Bronchial epithelial cell (primary cell): ENCODE measurements at places on chromosomes 7 and 10.

- peak; percentile 35 for DNase-seq
Observed at GRCh38 chr10:126521399-126521798, 133.1 kb upstream of the ADAM12 start.

- no peak for DNase-seq
Observed at GRCh38 chr7:105910172-105910571, 33.8 kb upstream of the ATXN7L1 start.

GRCh38 chr7:66952343-66953043 is 31.5 kb downstream of the TMEM248 start:
- DNase-seq: peak; percentile 87

- DNase-seq: peak; percentile 97
Observed at GRCh38 chr10:128064108-128064969, 61.9 kb downstream of the MKI67 start.

DNA sequence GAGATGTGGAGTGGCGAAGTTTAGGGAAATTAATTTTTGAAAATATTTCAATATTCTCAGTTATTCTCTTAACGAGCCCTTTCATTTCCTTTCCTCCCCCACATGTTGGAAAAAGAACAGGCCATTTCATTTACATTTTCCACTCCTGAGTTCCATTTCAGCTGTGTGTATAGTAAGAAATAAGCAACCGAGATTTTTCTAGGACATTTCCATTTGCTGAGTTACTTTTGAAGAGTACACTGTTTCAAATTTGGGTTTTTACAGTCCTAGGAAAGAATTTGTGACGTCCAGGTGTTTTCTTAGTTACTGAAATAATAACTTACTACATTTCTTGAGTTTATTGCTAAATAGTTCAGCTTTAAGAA is 1.2 kb downstream of the SEPTIN7 start:
- no peak for DNase-seq

DNA sequence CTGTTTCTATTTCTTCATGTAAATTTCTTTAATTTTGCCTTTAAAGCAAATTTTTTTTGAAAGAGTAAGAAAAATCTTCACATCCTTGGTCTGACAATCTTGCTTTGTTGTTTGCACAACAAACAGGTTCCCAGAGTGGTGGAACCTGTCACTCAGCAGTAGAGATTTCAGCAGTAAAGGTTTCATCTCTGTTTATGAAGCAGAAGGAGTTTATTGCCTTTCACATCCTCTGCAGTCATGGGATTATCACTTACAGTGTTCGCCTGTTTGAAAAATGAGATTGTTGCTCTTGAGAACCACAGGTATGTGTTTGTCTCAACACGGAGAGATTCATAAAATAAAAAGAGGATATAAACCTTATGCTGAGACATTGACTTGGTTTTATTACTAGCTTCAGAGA is 342.6 kb downstream of the IPMK start:
- peak; percentile 5 for DNase-seq

- DNase-seq: no peak
Observed at GRCh38 chr10:130265542-130265941, 129.4 kb downstream of the GLRX3 start.

DNA sequence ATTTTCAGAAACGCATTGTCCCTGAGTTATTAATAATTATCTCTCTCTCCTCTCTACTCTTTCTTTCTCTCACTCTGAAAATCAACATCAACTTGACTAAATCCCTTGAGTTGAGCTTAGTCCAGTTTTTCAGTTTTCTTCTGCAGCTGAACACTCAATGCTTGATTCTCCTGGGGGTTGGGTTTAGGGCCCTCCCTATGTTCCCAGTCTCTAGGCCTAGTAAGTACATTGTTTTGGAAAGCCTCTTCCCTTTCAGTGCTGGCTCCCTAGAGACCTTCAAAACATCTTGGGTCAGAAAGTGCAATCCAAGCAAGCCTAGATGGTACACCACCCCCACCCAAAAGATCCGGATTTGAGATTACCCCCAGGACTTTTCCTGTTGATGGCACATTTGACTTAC is 488.5 kb downstream of the LRMDA start:
- no peak for DNase-seq

DNA sequence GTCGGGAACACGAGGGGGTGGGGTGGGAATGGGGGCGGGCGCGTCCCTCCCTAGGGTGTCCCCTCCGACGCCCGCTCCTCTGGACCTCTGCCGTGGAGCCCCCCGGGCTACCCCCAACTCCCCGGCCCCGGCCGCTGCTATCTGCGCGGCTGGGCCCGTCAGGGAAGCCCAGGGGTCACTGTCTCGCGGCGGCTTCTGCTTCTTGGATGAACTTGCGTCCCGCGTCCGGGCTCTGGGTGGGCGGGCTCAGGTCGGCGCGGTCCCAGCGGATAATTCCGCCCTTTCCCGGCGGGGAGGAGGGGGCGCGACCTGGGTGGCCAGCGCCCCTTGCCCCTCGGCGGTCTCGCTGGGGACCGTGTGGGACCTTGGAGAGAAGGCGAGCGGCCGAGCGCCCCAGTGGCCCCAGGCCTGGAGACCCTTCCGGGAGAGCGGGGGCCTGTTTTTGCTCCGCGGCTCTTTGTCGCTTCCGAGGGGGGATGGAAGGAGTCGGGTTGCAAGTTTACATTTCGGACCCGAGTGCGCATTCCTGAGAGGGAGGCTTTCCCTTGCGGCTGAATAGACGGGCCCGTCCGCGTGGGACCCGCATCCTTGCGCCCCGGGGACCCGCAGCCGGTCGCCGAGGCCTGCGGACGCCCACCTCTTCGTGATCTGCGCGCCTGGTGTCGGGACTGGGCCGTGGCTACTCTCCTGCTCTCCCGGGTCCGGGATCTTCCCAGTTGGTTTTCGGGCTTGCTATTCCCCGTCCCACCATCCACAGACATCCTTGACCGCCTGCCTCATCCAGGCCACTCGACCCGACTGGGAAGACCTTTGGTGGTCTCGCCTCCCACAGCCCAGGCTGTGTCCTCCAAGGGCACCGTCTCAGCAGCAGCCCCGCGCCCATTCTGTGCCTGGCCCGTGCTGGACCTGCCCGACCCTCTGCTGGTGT is 812 bp downstream of the DOCK1 start:
- no peak for DNase-seq

GRCh38 chr7:130337410-130337971 is 7.1 kb upstream of the CPA5 start:
- no peak for DNase-seq

- DNase-seq: no peak
Observed at GRCh38 chr7:145216866-145217265, 381.0 kb upstream of the TPK1 start.

GRCh38 chr10:70114902-70115301 is 17.7 kb downstream of the AIFM2 start:
- DNase-seq: no peak

GRCh38 chr7:74026903-74027682 is 880 bp upstream of the ELN start:
- DNase-seq: peak; percentile 23

DNA sequence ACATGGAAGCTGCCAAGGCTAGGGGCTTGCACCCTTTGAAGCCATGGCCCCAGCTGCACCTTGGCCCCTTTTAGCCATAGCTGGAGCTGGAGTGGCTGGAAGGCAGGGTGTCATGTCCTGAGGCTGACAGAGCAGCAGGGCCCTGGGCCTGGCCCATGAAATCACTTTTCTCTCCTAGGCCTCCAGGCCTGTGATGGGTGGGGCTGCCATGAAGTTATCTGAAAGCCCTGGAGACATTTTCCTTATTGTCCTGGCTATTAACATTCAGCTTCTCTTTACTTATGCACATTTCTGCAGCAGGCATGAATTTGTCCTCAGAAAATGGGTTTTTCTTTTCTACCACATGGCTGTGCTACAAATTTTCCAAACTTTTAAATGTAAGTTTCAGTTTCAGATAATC is 106.9 kb upstream of the ELMO1 start:
- no peak for DNase-seq
